ENCODE measurements at places on chromosomes 3 and 15.

DNA sequence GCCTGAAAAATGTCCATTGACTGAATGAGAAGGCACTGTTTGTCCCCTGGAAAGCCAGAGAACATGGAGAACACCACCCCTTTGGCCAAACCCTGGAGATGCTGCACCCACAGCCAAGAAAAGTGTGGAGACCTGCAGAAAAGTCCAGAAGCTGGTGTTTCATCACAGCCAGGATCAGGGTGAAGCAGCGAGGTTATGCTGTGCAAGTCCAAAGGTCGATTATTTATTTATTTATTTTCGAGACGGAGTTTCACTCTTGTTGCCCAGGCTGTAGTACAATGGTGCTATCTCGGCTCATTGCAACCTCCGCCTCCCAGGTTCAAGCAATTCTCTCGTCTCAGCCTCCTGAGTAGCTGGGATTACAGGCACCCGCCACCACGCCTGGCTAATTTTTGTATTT is 5.5 kb upstream of the CTSH start:
- DNase-seq: no peak

GRCh38 chr15:66429546-66429945 is 42.8 kb downstream of the MAP2K1 start:
- DNase-seq: no peak

- DNase-seq: no peak
Measured at GRCh38 chr15:87713475-87713879, 543.1 kb downstream of the NTRK3 start.

DNA sequence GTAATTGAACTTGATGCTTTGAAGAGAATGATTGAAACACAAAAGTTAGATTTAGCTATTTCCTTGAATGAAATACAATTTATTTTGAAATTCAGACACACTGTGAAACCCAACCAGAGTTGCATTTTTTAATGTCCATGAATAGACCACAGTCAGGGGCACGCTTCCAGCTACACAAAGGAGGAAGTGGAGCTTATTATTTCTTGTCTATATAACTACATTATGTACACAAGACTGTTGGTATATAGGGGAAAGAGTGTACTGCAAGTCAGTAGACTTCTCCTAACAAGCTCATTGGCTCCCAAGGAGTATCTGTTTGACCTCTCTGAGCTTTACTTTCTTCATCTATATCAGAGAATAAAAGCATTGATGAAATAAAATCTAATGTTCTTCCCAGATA is 326.2 kb downstream of the RYR3 start:
- DNase-seq: no peak

DNA sequence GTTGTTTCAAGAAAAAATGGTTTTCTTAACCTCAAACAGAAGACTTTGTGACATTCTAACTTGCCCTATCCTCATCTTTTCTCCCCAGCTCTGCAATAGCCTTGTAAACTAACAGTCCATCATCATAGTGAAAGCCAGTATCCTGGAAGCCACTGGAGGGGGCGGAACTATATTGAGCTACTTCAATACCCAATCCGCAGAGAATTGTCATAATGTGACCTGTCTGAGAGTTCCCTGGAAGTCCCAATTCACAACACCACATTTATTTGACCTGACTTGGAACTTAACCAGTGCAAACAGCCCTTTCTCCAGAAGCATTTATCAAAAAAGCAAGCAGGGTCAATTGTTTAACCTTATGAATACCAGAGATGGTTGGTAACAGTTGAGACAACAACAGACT is 747.6 kb upstream of the GRM7 start:
- DNase-seq: no peak

GRCh38 chr3:76199382-76199781 is 414.0 kb upstream of the ZNF717 start:
- DNase-seq: no peak

GRCh38 chr3:104909198-104909597 is 457.5 kb upstream of the ALCAM start:
- DNase-seq: peak; percentile 96

- DNase-seq: no peak
Measured at GRCh38 chr15:40088929-40089755, 19.5 kb downstream of the BMF start.

DNA sequence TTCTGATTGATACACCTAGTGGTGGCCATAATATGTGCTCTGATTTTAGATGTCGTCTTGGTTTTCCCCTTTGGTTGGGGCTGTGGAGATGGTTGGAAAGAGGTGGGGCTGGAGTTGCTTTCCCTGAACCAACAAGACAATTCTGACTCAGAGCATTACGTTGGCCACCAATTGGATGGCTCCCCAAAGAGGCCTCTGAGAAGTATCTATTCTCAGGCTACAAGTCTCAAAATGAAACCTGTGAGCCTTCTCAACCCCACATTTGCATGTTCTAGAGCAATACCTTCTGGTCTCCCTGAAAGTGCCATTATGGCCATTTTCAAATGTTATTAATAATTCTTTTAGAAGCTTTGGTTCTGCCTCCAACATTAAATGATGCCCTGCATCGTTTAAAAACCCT is 188.4 kb upstream of the WNT5A start:
- DNase-seq: no peak

DNA sequence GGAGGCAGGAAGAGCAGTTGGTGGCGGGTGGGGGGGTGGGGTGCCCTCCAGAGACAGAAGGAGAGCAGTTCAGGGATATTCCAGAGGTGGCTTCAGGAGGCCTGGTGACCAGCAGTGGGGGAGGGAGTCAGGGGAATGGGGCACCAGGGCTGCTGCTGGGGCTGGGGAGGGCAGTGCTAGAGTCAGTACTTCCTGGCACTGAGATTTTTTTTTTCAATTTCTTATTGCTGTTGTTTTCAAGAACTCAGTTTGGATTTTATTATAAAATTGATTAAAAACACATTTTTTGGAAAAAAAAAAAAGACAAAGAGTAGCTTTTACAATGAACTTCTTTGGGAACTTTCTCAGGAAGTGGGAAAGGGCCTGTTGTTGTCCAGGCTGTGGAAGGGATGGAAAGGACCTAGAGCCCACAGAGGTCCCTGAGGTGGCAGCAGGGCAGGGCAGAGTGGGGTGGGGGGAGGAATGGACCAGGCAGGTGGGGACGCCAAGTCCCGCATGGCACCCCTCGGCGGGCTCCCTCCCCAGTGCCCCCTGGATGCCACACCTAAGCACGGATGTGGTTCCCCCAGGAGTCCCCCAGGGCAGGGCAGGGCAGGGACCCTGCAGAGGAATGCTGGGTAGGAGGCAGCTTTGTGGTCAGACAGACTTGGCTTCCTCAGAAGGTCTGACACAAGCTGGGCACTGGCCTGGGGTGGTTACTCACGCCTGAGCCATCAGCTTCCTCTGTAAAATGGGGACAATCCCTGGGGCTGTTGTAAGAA is 8.5 kb upstream of the ANPEP start:
- no peak for DNase-seq

DNA sequence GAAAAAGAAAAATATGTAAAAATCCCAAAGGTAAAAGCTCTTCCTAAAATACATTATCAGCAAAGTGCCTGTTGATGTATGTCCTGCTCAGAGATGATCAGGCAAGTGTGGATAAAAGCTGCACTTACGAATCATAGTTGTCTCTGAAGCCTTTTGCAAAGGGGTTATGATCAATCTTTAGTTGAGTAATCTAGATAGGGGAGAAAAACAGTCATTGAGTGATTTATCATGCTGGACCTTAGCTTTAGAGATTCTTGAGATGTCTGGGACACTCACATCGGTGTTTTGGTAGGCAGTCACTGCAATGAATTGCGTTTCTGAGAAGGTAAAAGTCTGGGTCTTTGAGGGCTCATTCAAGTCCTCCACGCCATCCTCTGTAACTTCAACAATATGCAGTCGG is 3.7 kb downstream of the EOMES start:
- no peak for DNase-seq

GRCh38 chr15:42282344-42282743 is 9.1 kb upstream of the TMEM87A start:
- DNase-seq: no peak

- no peak for DNase-seq
Measured at GRCh38 chr3:134965865-134966481, 170.9 kb downstream of the EPHB1 start.

DNA sequence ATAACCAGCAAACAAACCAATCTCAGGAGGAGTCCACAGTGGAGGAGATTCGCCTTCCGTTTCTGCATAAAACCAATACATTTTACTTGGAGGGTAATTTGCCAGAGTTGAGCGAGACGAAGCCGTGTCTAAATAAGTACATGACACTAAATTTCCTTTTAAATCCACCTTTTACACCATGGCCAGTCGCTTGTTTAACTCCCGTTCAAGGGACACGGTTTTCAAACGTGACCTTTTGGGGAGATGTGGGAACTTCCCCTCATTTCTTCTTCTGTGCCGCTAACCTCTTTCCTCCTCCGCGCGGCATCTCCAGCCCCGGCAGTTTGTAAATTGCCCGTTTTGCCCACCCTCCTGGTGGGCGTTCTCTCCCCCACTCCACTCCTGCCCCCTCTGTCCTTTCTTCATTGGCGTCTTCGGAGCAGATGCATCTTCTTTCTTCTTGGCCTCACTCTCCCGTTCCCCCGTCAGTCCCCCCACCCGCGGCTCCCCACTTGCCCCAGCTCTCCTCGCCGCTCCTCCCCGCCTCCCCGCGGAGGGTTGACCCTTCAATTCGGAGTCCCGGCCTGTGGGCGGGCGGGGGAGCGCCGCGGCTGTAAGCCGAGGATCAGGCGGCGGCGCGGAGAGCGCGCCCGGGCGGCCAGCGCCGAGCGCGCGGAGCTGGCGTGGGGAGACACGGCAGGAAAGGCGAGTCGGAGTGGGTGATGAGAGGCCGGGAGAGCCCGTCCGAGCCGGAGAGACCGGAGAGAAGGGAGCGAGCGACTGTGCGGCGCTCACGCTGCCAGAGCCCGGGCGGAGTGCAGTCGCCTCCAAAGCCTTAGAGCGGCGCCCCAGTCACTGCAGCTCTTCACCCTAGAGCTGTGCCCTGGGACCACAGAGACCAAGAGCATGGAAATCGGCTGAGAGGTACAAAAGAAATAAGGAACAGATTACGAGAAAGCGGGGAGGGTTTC is at the start of gene NLGN1:
Gene NLGN1 (plus strand): TSS at position 584 of the 950 bp plus-strand sequence.
- DNase-seq: peak; percentile 37

DNA sequence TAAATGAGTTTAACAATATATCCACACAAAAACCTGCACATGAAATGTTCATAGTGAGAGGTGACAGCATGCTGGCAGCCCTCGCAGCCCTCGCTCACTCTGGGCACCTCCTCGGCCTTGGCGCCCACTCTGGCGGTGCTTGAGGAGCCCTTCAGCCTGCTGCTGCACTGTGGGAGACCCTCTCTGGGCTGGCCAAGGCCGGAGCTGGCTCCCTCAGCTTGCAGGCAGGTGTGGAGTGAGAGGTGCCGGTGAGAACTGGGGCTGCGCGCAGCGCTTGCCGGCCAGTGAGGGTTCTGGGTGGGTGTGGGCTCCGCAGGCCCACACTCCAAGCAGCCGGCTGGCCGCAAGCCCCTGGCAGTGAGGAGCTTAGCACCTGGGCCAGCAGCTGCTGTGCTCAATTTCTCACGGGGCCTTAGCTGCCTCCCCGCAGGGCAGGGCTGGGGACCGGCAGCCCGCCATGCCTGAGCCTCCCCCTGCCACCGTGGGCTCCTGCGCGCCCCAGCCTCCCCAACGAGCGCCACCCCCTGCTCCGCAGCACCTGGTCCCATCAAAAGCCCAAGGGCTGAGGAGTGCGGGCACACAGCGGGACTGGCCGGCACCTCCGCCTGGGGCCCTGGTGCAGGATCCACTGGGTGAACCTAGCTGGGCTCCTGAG is 3.4 kb downstream of the CCDC13 start:
- DNase-seq: no peak

DNA sequence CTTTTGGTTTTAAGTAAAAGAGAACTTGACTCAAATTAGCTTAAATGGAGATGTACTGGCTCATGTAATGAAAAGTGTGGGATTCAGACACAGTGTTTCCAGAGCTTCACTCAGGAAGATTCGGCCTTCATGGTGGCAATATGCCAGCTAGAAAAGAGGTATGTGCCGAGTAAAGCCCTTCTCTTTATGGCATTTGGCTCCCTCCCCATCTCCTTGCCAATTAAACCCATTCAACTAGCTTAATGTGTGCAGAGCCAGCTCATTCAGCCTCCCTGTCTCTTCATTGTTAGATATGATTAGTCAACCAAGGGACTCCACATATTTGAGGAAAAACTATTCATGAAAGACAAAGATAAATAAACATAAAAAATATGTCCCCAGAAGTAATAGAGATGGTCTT is 15.0 kb upstream of the TRANK1 start:
- DNase-seq: peak; percentile 96

DNA sequence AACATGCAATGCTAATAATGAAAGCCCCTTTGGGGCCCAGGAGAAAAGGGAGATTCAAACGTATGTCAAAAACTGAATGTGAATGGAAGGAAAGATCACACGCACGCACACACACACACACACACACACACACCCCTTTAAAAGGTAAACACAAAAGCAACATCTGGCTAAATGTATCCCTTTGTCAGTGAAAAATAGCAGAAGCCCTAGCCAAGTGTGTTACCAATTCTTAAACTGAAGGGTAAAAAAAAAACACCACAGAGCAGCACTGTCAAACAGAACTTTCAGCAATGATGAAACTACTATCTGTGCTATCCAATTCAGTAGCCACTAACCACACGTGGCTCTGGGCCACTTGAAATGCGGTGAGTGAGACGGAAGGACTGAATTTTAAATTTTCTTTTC is 4.9 kb downstream of the RFTN1 start:
- no peak for DNase-seq

DNA sequence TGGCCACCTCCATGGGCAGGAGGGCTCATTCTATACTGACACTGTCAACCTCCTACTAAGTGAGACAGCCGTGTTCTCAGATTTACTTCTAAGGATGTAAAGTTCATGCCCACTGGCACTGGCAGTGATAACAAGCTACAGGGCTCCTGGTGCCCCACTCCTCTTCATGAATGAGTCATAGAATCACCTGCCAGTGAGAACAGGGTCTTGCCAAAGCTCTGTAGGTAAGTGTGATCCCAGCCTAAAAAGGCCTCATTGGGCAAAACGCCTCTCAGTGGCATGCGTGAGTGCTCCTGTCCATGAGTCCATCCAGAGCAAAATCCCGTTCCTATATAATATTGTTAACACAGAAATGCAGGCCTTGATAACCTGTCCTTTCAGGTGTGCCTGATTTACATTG is 17.4 kb downstream of the PXYLP1 start:
- no peak for DNase-seq

- DNase-seq: no peak
Measured at GRCh38 chr3:148840451-148840850, 12.8 kb downstream of the CPB1 start.

- no peak for DNase-seq
Measured at GRCh38 chr3:125022206-125022605, 33.6 kb downstream of the HEG1 start.

- no peak for DNase-seq
Measured at GRCh38 chr3:901953-902778, 190.7 kb upstream of the CNTN6 start.

GRCh38 chr3:103847081-103848062 is 1412.6 kb downstream of the ZPLD1 start:
- no peak for DNase-seq

- DNase-seq: no peak
Measured at GRCh38 chr3:123279121-123279520, 77.4 kb downstream of the SEC22A start.

- DNase-seq: no peak
Measured at GRCh38 chr3:133988631-133989161, 41.0 kb downstream of the SLCO2A1 start.
